Stimulated activated CD8-positive, alpha-beta memory T cell treated with anti-CD3 and anti-CD28 coated beads, Interleukin-4, amount 100 ng/mL, for 48 hours (primary cell): ENCODE measurements at places on chromosomes 1 and 21.

DNA sequence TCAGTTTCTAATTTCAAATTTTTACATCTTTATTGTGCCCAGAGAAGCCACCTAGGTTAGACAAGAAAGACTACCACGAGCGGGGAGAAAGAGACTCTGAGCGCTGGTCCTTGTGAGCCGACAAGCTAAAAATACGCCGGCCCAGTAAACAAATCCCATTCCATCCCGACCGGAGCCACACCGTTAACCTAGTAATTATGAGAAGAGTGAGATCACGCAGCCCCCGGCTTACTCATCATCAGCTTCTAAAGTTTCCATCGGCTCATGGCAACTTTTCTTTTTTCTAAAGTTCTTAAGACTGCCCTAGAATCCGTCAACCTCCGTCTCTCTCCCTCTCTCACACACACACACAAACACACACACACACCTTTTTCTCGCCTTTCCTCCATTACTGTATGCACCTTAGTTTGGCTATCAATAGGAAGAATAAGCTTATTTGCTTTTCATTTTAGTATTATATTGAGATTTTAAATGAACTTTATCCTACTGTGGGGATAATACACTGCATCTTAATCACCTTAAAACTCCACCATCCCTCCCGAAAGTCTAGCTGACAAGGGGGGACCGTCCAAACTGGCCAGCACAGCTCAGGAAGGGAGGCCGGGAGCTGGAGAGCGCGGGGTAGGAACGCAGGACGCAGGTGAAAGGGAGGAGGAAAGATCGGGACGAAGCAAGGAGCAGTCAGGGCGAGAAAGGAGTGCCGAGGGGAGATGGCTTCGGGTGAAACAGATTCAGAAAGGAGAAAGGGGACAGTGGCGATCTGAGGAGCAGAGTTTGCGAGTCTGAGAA is 728 bp downstream of the OTUD7B start:
- peak; percentile 72 for DNase-seq

GRCh38 chr1:72285074-72285425 is 2.7 kb upstream of the NEGR1 start:
- no peak for DNase-seq

DNA sequence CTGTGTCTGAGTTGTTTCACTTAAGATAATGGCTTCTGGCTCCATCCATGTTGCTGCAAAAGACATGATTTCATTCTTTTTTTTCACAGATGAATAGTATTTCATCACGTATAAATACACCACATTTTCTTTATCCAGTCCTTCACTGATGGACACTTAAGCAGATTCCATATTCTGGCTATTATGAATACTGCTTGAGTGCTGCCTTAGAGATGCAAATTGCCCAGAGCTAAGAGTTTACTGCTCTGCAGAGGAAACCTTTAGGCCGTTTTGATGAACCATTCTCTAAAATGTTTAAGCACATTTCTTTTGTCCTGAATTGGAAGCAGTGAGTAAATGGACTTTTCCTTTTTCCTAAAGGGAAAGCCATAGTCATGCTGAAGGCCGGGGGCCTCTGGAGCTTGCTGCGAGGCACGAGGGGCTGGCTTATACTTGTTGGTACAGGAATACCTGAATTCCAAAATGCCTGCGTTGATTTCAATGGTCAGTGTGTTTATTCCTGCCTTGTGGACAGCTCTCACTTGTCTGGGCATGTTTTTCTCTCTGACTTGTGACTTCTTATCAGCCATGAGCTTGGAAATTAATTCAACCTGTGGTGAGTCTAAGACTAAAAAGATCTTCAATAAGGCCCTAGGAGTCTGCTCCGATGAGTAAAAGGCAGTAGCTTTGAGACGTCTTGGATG is 201.0 kb upstream of the MAP1LC3C start:
- DNase-seq = no peak

DNA sequence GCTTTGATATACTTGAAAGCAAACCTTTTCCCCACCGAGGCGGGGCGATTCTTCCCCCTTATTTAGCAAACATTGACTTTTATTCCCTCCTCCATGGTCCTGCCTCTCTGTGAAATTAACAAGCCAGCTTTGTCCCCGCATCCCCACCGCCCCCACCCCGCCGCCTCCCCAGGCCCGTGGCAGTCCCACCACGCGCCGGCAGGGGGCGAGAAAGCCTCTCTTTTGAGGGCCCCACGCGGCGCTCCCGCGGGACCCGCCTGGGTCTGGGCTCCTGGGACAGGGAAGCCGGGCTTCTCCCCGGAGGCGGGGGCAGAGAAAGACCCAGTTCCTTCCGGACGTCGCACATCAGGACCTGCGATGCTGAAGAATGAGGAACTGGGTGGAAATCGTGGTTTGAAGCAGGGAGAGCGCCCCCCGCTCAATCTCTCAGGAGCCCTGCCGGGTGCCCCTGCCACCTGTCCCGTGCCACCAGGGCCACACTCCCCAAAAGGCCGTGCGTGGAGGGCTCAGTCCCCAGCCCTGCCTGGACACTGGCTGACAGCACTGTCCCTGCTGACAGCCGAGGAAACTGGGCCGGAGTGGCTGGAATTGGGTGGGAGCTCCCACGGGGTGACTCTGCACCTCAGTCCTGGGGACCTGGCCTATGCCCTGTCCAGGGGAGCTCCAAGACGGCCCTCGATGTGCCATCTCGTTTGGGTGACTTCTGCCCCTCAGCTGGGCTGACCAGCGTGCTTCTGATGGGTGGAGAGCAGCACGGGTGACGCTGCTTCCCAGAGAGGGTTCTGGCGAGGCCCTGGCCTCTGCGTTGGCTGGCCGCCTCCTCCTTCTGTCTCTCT is 8.6 kb upstream of the ACTRT2 start:
- DNase-seq = peak; percentile 82

DNA sequence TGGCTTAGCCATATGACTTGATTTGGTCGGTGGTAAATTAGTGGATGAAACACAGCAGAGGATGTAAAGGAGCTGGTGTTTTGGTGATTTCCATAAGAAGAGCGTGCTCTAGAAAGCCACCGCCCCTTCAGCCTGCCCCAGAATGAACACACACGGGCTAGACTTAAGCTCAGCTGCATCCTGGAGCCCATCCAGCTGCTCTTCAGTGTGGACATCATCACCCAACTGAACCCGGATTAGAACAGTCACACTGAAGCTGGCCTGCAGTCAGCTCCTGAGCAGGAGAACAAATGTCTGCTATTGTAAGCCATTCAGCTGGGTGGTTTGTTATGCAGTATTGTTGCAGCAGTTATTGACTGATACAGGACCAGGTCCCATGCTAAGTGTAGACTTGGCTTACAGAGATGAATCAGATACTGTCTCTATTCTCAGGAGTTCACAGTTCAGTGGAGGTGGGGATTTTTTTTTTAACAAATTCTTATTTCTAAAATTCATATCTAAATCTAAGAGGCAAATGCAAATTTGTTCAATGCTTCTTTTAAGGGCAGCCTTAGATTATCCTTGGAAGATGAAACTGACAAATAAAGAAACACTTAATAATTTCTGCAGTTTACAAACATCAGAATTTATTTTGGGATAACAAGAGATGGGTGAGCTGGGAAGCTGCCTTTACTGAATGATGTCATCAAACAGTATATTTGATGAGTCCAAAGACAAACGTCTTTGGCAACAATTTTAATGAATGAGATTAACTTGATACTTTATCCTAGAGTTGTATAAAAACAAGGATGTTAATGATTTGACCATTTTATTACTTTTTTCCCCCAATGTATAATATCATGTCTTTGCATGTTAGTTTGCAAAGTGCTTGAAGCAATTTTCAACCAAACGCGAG is 251.2 kb downstream of the TRABD2B start:
- DNase-seq = no peak

DNA sequence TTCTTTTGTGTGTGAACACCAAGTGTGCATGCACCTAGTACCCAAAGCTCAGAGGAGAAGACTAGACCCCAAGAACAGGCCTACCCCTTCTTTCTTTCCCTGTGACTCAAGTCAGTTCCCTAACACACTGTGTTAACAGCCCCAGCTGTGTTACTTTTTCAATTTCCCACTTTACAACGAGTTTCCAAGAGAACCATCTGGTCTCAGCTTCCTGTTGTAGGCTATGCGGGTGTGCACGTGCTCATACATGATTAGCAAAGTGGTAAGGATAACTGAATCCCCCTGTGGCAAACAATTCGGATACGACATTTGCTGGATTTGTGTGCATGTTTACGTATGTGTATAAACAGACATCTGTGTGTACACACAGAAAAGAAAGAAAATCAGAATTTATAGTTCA is 17.9 kb downstream of the IFNAR2 start:
- no peak for DNase-seq

DNA sequence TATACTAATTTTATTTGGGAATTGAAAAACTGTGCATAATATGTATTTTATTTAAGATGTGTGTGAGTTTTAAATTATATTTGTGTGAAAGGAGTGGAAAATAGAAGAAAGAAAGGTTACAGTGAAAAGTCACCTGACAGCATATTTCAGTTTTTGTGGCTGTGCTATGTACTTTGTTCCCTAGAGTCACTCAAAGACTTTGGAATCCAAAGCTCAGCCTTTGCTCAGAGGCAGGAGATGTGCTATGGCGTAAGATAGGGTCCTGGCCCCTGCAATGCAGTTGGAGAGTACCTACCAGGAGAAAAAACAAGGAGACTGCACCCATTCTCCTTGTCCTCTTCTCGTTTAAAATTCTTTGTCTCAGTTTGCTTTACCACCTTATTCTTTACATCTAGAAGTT is 2.9 kb downstream of the CCDC30 start:
- no peak for DNase-seq

DNA sequence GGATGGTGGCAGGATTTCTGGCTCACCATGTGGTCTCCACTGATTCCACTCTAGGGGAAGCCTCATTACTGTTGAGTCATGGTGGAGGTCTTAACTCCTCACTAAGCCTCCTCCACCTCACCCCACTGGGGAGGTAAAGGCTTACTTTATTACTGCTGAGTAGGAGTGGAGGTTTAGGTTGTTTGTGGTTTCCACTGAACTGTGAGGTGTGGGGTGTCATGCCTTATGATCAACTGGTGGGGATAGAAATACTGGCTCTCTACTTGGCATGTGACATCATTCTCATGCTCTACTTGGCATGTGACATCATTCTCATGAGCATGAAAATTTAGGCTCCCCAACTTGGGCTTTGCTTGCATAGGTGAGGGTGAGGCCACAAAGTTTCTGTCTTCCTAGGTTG is 35.6 kb downstream of the COL6A1 start:
- DNase-seq = no peak

GRCh38 chr1:224696891-224697765 is 81.0 kb downstream of the CNIH3 start:
- no peak for DNase-seq

GRCh38 chr1:44822981-44823451 is 14.7 kb downstream of the BTBD19 start:
- no peak for DNase-seq

- DNase-seq = no peak
These were observed 3.1 kb downstream of the BTG2 start for GRCh38 chr1:203308328-203308922.

GRCh38 chr1:33576821-33577599 is 104.6 kb downstream of the ZSCAN20 start:
- DNase-seq = no peak

DNA sequence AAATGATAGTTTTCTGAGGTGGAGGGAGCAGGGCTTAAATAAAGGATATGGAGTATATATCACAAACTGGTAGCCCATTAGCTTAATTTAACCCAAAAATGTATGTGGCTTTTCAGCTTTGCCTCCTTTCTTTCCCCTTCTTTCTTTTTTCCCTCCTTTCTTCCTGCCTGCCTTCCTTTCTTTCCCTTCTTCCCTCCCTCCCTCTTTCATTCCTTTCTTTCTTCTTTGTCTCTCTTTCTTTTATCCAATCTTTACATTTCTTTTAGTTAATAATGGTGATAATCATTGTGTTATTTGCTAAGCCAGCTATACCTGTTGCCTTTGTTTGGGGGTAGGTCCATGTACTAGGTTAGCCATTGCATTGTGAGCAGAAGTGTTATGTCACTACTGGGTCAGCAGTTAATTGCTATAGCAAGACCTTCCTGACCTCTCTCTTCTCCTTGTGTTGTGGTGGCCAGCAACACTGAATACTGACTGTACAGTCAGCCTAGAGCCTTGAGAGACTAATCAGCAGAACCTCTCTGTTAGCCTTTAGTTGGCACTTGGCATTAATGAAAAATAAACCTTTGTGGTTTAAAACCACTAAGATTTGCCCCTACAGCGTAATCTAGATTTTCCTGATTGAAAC is 5.1 kb downstream of the GORAB start:
- no peak for DNase-seq

DNA sequence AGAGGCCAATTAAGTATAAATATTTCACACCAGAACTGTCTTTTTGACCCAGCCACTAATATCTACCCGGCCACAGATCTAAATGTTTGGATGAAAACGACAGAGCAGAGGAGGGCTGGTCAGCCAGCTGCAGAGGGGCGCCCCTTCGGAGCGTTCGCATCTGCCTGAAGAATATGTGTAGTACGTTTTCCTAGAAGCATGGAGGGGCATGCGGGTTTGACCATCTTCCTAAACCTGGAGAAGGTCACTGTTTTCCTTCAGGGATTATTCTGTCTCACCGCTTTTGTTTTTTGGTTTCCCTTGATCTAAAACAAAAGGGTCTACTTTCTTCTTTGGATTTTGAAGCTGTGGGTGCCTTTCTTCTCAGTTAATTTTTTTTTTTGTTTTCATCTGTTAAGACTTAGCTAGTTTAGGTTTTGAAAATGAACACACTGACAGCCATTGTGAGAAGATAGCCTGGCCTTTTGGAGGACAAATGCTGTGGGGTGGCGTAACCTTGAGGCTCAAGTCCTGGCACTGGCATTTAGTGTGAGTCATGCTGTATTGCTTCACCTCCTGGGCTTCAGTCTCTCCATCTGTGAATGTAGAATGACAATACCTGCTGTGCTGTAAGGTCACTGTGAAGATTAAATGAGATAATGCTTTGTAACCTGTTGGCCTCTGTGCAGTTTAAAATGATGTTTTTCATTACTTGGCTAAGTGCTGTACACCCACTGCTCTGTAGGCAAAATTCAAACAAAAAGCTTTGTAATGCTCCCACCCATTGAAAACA is 74.1 kb upstream of the IRF2BP2 start:
- DNase-seq = no peak

DNA sequence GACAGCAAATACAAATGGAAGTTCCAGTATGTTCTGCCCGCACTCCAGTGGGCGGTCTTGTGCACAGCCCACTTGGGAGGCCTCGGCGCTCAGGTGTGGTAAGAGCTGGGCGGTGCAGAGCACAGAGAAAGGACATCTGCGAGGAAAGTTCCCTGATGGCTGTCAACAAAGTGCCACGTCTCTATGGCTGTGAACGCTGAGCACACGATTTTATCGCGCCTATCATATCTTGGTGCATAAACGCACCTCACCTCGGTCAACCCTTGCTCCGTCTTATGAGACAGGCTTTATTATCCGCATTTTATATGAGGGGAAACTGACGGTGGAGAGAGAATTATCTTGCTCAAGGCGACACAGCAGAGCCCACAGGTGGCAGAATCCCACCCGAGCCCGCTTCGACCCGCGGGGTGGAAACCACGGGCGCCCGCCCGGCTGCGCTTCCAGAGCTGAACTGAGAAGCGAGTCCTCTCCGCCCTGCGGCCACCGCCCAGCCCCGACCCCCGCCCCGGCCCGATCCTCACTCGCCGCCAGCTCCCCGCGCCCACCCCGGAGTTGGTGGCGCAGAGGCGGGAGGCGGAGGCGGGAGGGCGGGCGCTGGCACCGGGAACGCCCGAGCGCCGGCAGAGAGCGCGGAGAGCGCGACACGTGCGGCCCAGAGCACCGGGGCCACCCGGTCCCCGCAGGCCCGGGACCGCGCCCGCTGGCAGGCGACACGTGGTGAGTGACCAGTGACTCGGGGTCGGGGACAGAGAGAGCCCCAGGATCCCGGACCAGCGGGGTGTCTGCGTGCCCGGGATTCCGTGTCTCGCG is at the start of gene IL12RB2:
TSS of gene IL12RB2 (plus strand) at position 623 of the 810 bp plus-strand sequence. CDS start 12,496 bp downstream, outside the sequence.
- DNase-seq = peak; percentile 68
